ENCODE measurements at places on chromosomes 7 and 10.

DNA sequence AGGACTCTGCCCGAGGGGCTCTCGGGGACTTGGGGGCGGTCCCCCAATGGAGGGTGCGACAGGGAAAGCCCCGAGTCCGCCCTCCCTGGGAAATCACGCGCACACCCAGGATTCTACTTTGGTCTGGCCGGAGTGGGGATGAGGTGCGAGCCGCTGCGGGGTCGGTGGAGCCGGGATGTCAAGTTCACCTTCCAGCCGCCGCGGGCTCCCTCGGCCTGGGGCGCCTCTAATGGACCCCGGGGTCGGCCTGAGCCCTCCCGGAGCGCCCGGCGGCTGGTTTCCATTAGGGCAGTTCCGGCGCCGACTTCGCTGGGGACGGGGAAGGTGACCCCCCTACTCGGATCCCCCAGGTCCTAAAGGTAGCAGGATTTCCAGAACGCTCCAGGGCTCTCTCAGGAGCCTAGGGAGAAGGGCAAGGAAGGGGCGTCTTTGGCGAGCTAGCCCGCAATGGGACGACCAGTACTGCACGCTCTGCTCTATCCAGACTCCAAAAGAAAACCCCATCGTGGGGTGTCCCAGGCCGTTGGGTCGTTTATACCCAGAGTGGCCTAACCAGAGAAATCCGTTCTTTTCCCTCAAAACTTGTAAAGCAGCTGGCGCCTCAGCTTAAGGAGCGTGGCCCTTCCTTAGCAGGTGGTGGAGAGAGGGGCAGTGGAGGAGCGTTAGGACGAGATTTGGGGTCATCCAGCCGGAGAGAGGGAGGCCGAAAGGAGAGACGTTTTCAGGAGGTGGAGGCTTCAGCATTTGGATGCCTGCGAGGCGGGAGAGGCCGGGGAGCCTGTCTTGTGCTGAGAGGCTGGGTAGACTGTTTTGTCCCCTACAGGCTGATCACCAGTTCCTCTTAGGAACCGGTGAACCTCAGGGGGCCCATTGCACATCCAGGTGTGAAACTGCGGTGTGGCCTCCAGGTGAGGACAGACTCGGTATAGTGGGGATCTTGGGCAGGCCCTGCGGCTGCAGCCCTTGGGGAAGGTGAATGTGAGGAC, 860 bp upstream of the WDR86 start:
- DNase-seq, result peak; percentile 84

- DNase-seq, result no peak
Measured at GRCh38 chr7:21462081-21462480, 34.2 kb downstream of the SP4 start.

GRCh38 chr7:28986765-28987110, 28.6 kb upstream of the TRIL start:
- peak; percentile 54 for DNase-seq

- no peak for DNase-seq
Measured at GRCh38 chr7:141550386-141551093, 670 bp upstream of the AGK start.

DNA sequence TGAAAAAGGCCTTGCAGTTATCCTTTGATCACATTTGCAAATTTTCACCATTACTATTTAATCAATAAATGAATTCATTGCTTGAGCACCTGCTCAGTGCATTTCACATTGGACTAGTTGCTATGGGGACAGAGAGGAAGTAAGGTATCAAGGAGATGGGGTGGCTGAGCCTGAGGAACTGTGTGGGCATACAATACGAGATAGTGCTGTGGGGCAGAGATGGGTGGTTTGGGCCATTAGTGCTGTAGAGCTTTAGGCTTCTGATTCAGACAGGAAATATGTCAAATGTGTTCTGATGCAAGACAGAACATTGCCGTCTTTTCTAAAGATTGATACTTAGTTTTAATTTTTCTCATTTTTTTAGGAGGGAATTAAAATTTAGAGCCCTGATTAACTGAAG, 13.2 kb downstream of the ITGB8 start:
- DNase-seq, result no peak

GRCh38 chr10:35349389-35349915, 13.1 kb downstream of the CCNY start:
- no peak for DNase-seq

- no peak for DNase-seq
Measured at GRCh38 chr10:100053686-100054460, 27.8 kb downstream of the CPN1 start.

GRCh38 chr7:47513741-47514241, 68.1 kb downstream of the TNS3 start:
- DNase-seq, result peak; percentile 92

- DNase-seq, result peak; percentile 38
Measured at GRCh38 chr7:157224627-157225026, 85.9 kb downstream of the UBE3C start.

- no peak for DNase-seq
Measured at GRCh38 chr10:14673189-14673861, 101.4 kb downstream of the FAM107B start.

- no peak for DNase-seq
Measured at GRCh38 chr10:47146572-47146971, 153.4 kb upstream of the GDF10 start.

- DNase-seq, result peak; percentile 28
Measured at GRCh38 chr7:37494926-37495325, 46.3 kb upstream of the ELMO1 start.

- no peak for DNase-seq
Measured at GRCh38 chr10:44004913-44005787, 356.5 kb upstream of the ZNF32 start.

DNA sequence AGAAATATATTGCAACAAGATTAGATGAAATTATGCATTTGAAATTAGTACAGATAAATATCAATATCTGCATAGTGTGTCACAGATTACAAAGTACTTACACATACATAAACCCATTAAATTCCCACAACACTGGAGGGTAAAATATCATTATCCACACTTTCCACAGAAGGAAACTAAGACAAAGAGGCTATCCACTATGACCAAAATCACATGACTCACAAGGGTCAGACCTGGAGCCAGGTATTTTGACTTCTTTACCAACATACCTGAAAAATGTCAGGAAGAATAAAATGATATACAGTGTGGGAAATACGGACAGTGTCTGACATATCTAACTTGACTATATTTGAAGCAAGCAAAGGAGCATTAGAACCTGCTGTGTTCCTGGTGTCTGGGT, 34.1 kb downstream of the HYCC1 start:
- DNase-seq, result no peak

- DNase-seq, result no peak
Measured at GRCh38 chr10:23381298-23382040, 36.9 kb upstream of the C10orf67 start.

GRCh38 chr10:51117794-51118193, 43.5 kb downstream of the PRKG1 start:
- no peak for DNase-seq

DNA sequence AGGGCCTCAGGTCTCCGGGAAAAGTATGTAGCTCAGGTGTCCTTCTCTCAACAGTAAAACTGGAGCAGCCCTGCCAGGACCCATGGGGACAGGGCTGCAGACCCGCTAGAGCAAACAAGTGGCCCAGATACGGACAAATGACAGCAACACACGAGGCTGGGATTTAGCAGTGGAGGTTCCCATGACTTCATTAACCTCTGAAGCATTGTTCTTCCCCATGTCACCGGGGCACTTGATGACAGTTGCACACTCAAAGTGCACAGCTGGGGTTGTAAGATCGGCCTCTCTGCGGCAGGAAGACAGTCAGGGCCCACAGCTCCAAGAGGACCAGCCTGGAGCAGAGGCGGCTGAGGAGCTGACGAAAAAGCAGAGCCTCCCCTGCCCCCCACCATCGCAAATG, 12.5 kb upstream of the PODXL start:
- DNase-seq, result no peak

GRCh38 chr10:72483471-72483870, 128.8 kb upstream of the DNAJB12 start:
- no peak for DNase-seq

DNA sequence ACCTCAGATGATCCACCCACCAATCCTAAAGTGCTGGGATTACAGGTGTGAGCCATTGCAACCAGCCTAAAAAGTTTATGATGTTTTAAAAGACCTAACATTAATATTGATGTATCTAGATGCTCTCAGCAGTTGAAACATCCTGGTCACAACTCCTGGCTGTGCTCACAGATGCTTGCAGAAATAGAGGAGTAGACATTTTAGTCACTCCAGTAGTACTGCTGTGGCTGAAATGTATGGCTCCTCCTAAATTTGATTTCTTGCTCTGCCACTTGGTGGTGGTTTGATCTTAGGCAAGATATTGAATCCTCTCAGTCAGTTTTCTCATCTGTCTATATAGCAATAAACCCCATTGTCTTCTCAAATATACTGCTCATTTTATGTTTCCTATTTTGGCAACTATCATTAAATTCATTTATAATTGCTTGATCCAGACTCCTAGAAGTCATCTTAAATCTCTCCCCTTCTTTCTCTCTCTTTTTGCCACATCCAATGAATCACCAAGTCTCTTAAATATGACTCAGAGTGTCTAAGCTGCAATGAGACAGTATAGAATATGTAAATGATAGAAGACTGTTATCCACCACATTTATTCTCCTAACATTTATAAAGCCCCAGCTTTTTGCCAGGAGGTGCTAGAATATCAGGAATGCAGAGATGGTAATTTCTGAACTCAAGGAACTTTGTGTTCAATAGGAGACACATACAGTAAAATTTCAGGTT, 78.1 kb upstream of the NRBF2 start:
- DNase-seq, result no peak

DNA sequence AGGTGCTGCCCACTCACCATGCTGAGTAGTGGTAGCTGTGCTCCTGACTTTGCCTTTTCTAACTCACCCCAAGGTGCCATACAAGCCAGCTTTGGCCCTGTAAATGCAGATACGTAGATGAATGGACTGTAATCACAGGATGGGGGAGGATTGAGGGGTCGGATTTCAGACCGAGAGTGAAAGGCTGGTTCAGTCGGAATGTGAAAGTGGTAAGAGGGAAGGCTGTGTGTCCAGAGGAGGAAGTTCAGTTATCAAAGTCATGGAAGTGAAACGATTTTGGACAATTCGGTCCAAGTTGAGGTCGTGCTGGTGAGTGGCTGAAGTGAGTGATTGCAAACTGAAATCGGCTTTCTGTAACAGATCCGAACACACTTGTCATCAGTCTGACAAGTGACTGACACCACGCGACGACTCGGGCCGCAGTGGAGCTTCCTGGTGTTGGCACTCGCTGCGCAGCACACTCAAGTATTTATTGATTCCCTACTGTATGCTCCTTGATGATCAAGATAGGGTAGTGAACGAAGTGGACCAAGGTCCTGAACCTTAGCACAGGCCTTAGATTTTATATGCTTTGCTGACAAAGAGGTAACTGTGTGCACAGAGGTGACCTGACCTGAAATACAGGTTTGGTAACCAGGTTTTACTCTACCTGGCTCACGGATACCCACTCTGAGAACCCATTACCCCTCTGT, 10.5 kb downstream of the ZNF282 start:
- DNase-seq, result no peak

- DNase-seq, result peak; percentile 61
Measured at GRCh38 chr7:70571961-70572360, 560.0 kb upstream of the GALNT17 start.

- DNase-seq, result peak; percentile 40
Measured at GRCh38 chr7:97145068-97145467, 27.6 kb downstream of the SDHAF3 start.

DNA sequence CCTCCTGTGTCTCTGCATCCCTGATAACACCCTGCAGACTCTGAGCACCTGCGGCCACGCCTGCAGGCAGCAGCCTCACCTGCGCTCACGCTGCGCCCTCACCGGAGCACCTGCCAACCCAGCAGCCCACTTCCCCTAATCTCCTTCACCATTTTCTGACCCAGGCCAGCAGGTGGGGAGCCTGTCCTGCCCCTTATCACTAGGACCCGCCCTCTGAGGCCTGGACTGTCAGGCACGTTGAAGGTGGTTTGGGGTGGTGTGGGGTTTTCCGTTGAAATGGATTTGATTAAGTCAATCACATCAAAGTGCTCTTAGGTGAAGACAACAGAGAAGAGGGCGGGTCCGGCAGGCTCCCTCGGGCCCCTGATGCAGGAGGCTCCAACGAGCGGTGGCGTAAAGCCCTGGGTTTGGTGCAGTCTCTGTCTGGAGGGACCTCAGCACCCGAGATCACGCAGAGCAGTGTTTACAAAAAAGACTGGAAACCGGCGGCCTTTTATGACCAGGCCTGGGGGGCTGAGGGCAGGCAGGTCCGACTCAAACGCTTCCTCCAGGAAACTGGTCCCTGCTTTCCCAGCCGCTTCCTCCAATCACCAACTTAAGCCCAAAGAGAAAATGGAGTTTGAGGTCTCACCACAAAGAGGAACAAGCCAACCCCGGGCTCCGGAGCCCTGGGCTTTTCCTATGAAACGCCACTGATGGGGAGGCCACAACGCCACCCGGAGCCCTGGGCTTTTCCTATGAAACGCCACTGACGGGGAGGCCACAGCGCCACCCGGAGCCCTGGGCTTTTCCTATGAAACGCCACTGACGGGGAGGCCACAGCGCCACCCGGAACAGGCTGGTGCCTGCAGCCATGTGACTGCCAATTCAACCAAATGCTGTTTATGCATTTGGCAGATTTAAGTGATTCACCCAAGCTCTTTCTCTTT, 45.5 kb downstream of the DPYSL4 start:
- DNase-seq, result peak; percentile 21

GRCh38 chr7:32091608-32092210, 21.5 kb upstream of the PDE1C start:
- no peak for DNase-seq

- DNase-seq, result no peak
Measured at GRCh38 chr7:130899638-130900401, 165.8 kb upstream of the KLF14 start.

DNA sequence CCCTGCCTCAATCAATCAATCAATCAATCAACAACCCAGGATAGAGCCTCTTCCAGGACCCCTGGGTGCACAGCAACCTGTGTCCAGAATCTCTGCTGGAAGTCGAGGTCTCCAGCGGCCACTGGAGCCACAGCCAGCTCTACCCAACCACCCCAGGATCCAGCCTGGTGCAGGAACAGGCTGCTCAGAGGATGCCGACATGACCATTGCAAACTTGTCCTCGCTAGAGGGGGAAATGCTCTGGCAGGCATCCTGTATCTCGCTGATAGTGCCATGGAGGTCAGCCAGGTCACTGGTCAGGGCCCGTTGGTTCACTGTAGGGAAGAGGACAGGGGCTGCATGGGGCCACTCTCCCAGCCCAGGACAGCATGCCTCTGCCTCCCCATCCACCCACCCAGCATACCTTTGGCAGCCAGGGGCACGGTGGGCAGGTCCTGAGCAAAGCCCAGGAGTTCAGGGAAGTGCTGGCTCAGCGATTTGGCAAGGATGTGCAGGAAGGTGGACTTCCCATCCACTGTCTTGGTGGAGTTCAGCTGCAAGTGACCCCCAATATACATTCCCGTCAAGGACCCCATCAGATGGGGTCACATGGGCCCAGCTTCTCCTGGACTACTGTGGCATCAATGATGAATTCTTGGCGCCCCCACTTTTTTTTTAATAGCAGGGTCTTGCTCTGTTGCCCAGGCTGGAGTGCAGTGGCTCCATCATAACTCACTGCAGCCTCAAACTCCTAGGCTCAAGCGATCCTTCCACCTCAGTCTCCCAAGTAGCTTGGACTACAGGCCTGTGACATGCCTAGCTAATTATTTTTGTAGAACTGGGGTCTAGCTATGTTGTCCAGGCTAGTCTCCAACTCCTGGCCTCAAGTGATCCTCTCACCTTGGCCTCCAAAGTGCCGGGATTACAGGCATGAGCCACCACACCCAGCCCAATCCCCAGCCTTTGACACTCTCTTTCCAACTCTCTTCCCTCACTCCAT, 49.4 kb downstream of the GRID2IP start:
- no peak for DNase-seq
